ENCODE measurements at places on chromosomes 13 and 19.

DNA sequence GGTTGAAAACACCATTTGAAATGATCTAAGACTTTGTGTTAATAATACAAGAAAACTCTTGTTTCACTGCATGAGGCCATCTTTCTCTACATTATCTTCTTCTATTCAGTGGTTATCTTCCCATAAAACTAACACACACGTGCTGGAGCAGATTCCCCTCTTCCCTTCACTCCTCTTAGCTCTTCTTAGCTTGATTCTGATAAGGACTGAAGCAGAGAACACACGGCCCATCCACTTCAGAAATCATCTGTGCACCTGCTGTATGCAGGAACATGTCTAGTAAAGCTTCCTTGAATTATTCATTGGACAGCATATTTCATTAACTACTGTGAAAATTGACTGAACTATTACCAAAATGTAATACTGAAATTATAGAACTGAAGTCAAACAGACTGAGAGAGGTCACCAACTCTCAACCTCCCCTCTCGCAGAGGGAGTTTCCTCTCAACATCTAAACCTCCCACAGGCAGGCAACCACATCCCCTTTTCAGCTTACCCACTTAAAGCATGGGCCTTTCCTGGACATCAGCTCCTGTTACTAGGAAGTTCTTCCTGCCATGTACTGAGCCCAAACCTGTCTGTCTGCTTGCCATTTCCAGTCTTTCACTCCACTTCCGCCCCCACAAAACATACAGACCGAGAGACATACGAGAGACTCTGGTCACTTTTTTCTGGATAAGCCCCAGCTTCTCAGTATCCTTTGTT, 113.9 kb downstream of the CRYL1 start:
- DNase-seq = peak; percentile 54

DNA sequence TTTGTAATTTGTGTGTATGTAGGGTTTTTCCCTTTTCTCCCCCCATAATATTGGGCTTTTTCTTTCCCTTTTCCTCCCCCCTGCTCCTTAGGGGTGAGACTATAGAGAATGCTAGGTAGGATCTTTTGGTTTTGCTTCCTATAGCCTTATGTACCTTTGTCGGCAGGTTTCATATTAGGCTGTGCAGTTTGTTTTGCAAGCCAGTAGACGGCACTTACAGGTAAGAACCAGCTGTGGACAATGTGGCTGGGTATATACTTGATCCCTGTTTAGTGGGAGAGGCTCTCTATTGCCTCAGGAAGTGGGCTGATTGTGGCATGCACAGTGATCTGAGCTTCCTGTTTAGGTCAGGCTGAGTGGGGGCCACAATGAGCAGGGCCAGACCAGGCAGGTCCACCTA, 359.2 kb upstream of the OBI1 start:
- DNase-seq = no peak

DNA sequence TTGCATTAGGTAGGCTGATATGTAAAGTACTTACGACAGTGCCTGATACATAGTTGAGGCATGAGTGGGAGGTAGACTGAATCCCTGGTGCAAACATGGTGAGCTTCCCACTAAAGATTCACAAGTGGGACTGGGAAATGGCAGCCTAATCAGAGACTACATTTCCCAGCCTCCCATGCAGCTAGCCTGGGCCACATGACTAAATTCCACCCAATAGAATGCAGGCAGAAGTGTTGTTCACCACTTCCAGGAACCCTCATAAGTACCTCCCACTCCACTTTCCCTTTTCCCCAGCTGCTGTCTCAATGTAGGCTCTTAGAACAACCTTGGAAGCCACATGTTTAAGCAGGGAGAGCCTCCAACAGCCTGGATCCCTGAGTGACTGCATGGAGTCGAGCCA, 104.9 kb downstream of the CACNA1A start:
- DNase-seq = no peak

GRCh38 chr13:114021464-114022308, 47.8 kb upstream of the C13orf46 start:
- DNase-seq = no peak

- DNase-seq = no peak
These were observed 18.3 kb upstream of the CCNP start for GRCh38 chr19:40244579-40245317.

- no peak for DNase-seq
These were observed 478.4 kb downstream of the PCDH9 start for GRCh38 chr13:66751691-66752090.

- DNase-seq = no peak
These were observed 2.1 kb downstream of the TEX30 start for GRCh38 chr13:102771298-102772041.

GRCh38 chr13:106143930-106144709, 391.3 kb downstream of the EFNB2 start:
- DNase-seq = no peak

DNA sequence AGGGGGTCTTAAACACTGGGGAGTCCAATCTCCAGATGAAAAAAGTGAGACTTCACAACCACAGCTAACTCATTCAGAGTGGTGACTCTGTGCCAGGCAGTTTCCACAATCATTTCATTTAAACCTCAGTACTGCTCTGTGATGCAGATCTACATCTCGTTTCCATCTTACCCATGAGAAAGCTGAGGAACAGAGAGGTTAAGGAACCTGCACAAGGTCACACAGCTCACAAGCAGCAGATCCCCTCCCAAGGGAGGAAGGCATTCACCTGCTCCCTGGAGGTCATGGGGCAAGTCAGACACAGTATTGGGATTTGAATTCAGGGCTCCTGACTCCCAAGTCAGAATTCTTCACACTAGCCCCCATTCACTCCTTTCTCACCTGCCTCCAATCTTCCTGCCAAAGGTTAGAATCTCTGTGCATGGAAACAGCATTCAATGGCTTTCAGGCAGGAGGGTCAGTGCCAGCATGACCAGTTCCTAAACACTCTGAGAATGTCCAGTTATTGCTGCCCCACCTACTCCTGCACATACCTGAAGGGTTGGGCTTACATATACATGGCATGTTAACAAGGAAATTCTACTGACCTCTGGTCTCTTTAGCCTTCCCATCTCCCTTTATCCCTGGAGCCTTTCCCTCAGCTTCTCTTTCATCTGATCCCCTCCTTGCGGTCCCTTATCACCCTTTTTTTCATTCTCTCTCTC, 1.9 kb downstream of the CABP5 start:
- DNase-seq = no peak

GRCh38 chr19:28605501-28606268, 607.3 kb downstream of the UQCRFS1 start:
- DNase-seq = no peak

- peak; percentile 18 for DNase-seq
These were observed 25.7 kb downstream of the CHAMP1 start for GRCh38 chr13:114339857-114340534.

DNA sequence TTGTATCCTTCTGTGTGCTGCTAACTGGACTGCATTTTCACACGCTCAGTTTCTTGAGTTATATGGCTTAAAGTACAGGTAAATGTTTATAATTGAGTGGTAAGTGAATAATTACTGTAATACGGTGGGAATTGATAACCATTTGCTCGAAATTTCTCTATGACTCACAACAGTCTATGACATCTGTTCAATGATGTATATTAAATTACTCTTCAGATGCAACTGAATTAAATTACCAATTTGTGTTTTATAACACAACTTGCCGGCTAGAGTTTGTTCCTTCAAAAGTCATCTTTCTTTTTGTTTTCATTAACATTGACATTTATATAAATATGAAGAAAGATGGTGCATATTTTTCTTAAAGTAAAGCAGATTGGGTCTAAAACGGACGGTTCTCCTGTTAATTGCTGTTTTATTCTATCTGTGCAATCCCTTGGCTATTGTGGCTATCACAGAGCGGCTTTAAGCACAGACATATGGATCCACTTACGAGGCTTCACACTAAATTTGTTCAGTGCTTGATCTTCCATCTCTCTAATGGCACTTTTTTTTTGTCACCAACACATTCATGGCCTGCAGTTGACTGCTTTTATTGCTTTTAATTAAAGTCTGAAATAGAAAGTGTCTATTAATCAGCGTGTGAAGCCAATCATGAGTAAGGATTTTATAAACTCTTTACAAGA, 1291.6 kb upstream of the SLC10A2 start:
- DNase-seq = no peak

- DNase-seq = no peak
These were observed 1.5 kb downstream of the FXYD3 start for GRCh38 chr19:35117116-35117515.

- no peak for DNase-seq
These were observed 1.4 kb upstream of the C2CD4C start for GRCh38 chr19:410243-410781.

GRCh38 chr13:23541221-23541824, 28.9 kb upstream of the TNFRSF19 start:
- DNase-seq = no peak

DNA sequence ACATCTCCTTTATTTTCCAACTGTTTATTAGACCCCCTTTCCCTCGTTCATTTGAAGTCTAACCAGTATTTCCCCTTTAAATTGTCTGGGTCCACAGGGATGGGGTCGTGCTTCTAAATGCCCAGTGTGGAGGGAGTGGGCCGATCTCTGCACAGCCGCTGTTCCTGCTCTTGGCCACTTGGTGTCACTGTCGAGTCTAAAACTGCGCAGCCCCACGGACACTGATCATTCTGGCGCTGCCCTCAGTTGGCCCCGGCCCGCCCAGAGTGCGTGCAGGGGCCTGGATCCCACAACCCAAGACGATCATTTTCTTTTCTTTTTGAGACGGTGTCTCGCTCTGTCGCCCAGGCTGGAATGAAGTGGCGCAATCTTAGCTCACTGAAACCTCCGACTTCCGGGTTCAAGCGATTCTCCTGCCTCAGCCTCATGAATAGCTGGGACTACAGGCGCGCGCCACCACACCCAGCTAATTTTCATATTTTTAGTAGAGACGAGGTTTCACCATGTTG, 12.0 kb downstream of the WDR88 start:
- DNase-seq = peak; percentile 70

GRCh38 chr13:104773775-104774174, 1707.6 kb upstream of the SLC10A2 start:
- DNase-seq = no peak
